ENCODE measurements at places on chromosomes 4 and X.

DNA sequence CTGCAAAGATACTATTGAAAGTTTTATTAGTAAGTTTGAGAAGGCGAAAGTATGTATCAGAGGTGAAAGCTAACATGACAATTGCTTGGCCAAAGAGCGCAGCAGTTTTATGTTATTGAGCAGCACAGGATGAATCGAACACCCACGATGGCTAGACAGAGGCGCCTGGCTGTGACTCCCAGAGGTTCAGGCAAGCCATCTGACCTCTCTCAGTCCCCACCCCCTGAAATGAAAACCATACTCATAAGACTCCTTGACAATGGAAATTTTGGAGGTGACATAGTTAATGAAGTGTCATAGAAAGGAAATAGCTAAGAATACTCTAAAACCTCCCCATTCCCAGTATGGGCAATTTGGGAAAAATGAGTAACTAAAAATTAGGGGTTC is 70.6 kb downstream of the MGST2 start:
- DNase-seq, result peak; percentile 20

- DNase-seq, result no peak
These were observed 357.7 kb upstream of the BOD1L1 start for GRCh38 chr4:13984991-13985800.

DNA sequence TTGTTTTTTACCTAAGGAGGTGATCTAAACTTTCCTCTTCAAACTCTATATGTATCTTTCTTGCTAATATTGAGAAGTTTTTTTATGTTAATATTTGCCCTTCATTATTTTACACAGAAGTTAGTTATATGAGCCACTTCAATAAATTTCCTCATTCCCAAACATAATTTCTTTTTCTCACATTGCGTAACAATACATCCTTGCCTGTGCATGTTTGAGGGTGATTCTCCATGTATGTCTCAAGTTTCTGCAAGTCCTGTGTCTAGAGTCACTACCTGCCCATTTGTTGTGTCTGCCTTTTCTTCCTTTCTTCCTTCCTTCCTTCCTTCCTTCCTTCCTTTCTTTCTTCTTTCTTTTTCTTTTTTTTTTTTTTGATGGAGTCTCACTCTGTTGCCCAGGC is 2057.9 kb downstream of the PCDH7 start:
- no peak for DNase-seq

DNA sequence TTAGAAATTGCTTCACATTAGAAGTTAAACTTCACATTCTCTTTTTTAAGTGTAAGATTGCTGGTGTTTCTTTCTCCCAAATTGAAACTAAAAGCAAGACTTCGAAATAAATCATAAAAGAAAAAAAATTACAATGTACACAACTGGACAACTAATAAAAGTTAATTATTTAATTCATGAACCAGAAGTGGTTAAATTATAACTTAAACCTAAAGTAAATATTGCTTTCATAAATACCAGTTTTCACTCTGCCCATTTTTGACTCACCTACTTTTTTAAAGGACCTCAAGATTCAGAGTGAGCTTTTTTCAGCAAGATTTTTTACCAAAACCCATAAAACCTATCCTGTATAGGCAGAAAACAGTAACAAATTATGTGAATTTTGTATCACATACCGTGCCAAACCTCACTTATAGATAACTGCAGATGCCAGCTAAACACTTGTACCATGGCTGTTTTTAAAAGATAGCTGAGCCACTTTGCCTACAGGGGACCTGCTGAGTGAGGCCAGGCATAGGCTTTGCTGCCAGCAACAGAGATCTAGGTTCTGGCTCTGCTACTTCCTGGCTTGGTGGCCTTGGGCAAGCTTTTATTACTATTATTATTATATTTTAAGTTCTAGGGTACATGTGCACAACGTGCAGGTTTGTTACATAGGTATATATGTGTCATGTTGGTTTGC is 259.8 kb downstream of the NR3C2 start:
- no peak for DNase-seq

- DNase-seq, result no peak
These were observed 23.6 kb upstream of the GC start for GRCh38 chr4:71807469-71807868.

GRCh38 chr4:95500361-95500760 is 48.4 kb downstream of the UNC5C start:
- no peak for DNase-seq
